ENCODE measurements at places on chromosomes 1 and 21.

DNA sequence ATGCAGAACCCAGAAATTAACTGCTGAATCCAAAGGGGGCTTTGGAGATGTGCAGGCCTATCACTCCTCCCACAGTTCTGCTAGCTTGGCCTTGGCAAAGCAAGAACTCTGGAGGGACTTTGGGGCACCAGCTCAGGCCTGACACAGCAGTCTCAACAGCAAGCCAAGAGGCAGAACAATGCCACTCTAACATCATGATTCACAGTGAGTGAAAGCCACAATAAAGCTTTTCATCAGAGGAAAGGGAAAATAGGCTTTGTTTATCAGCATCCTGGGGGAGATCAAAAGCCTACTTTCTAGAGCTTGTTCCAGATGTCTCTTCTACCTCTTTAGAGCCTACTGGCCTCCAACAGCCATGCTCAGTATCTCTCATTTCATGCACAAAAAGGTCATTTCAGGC is 283.4 kb downstream of the KCNH1 start:
- DNase-seq: no peak

DNA sequence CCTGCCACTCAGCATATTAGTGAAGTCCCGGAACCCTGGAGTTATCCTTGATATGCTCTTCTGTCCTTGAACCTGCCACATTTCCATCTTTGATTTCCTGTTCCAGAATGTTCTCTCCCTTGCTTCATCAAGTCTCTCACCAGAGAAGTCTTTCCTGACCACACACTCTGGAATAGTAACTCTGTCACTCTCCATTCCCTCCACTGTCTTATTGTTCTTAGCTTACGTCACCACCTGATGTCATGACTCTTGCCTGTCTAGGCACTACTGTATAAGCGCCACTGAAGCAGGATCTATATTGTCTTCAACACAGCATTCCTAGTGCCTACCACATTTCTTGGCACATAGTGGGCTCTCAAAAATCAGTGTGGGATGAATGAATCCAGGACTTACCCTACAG is 65.4 kb upstream of the SMYD2 start:
- DNase-seq: no peak

- DNase-seq: no peak
Measured at GRCh38 chr1:34412598-34413370, 236.1 kb downstream of the C1orf94 start.

DNA sequence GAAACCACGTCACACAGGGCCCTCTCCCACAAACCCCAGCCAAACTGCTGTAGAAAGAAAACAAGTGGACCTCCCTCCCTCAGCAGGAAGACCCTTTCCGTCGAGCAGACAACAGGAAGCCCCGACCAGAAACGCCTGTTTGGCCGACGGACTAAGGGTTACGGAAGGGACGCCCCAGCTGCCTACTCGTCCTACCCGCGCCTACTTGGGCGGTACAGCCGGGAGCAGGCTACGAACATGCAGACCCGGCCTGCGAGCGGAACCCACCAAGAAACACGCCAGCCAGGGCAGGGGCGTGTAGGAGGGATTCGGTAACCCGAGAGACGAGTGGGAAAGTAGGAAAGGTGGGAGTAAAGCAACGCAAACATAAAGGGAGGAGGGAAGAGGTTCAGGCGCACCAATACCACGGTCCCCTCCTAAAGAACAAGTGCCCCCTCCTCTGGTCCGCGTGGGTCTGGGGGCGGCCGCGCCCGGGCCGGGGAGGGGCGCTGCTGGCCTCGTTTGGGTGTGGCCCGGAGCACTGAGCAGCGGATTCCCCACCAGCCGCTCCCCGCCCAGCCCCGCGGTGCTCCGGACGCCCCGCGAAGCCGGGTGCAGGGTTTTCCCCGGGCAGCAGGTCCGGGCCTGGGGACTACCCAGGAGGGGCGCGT is 450 bp downstream of the S100A10 start:
- DNase-seq: peak; percentile 14

DNA sequence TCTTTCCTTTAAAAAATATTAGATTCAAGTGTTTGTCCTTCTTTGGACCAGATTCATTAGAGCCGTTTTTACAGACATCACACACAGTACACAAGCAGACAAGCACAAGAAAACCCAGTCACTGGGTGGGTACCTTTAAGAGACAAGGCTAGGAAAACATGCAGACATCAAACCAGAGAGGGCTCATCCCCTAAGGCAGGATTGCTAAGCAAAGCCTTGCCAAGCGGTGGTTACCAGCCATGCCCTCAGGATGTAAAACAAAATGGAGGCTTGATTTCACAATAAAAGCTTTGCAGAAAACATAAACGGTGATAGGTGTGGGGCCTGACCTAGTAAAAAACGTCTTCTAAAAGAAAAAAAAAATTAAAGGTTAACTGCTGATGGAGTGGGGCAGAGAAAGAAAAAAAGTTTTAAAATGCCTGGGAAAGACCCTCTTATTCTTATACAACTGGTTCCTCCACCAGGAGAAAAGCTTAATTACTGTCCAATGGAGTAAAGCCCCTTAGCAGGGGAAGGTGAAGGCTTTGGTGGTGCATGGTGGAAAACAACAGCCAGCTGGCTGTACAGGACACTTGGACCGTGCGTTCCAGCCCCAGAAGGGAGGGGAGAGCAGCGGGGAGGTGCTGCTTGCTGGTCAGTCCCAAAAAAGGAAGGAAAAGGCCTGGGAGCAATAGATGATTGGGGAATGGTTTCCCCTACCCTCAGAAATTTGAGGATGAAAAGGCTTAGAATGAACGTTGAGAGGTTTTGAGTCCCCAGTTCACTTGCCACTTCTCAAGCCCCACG is 30.4 kb upstream of the FMO1 start:
- DNase-seq: no peak

DNA sequence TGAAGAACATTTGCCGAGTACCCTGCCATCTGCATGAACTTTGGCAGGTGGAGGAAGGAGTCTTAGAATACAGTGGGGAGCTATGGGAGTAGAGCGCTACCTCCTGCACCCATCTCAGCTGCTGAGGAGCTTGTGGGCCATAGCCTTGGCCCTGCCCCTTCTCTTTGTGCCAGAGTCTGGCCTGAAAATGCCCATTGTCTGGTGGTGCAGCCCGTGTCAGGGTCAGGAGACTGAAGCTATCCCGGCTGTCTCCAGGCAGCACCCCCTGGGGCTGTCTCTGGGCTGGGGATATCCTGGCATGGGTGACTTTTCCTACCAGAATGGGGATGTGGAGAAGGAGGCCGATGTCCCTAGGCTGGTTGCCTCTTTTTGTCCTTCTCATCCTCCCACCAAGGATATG is 7.3 kb downstream of the IPO13 start:
- no peak for DNase-seq

GRCh38 chr1:59295618-59296017 is 1.3 kb upstream of the FGGY start:
- DNase-seq: no peak

- no peak for DNase-seq
Measured at GRCh38 chr1:20660847-20661206, 342 bp downstream of the DDOST start.

- no peak for DNase-seq
Measured at GRCh38 chr1:19272064-19272463, 16.5 kb downstream of the AKR7A3 start.

DNA sequence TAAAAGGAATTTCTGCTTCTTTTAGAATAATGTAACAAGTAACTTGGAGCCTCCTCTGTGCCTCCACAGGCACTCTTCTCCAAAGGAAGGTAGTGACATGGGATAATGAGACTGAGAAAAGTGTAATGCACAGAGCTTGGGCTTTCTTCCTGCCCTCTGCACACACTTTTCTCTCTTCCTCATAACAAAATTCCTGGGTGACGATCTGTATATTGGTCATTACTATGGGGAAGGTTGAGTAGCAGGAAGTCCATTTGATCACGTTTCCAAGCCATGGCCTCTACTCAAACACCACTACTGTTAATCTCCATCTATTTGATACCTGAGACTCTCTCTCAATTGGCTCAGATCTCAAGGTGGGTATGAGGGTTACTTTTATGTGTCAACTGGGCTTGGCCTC is 113.9 kb downstream of the GRIK1 start:
- no peak for DNase-seq

GRCh38 chr1:94349853-94350252 is 68.3 kb upstream of the ABCD3 start:
- DNase-seq: no peak

- DNase-seq: no peak
Measured at GRCh38 chr1:226682871-226683814, 55.9 kb downstream of the ITPKB start.

GRCh38 chr1:78526496-78526895 is 35.7 kb downstream of the PTGFR start:
- no peak for DNase-seq

DNA sequence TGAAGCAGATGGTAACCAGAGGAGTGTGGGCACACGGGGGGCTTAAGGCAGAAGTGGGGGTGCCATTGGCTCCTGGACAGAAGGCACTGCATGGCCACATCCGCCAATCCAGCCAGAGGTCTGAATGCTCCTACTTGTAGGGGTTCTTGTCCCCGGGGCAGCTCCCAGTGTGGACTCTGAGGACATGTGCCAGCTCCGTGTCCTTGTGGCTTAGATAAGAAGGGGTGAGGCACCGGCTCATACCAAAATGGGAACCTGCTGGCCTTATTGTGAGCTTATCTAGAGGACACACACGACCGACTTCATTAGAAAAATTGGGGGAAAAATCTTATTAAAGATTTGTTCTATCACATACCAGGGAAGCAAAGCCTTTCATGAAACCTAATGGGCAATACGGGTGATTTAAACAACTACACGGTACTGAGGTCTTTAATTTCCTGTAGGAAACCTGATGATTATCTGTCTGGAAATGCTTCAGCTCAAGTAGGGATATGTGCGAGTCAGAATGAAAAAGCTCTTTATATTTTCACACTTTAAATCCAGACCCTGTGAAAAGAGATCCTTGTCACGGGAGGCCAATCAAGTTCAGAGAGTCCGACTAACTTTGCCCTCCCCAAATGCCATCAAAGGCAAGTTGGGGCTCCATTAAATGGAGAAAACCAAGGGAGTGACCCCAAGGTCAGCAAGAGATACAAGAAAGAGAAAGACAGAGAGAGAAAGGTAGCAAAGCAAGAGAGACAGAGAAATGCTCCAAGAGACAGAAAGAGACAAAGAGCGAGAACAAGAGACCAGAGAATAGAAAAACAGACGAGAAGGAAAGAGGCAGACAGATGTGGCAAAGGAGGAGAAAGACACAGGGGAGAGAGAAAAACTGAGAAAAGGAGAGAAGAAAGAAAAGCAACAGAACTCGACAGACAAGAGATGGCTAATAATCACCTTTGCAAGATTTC is 14.1 kb upstream of the KCNN3 start:
- DNase-seq: no peak

DNA sequence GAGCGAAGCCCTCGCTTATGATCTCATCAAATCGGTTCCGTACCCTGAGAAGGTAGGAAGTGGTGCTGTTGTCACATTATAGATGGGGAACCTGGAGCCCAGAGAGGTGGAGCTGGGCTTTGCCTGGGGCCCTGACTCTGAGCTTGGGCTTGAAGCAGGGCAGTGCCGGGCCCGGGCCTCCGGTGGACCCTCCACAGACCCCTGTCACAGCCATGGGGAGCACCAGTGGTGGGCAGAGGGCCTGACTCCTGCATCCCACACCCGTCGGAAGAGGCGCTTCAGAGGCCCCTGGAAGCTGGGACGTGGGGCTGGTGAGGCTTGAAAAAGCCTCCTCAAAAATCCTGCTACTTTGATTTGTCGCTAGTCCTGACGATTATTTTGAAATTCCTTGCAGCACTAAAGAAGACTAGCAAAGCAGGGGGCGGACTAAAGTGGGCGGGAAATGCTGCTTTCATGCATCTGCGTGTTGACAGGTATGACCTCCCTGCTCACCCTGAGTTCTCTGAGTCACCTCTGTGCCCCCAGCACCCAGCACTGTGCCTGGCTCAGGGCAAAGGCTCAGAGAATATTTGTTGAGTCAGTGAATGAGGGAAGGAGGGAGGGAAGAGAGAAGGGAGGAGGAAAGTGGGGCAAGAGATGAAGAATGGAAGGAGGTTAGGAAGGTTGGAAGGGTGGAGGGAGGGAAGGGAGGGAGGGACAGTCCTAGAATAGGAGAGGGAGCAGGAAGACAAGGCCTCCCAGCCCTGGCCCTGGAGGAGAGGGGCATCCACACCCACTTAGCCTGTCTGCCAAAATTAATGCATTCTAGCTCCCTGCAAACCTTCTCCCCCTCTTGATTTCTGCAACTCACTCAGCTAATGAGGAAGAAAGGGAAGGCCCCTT is 262.8 kb upstream of the VAMP3 start:
- no peak for DNase-seq

- DNase-seq: no peak
Measured at GRCh38 chr1:241646201-241646600, 5.9 kb upstream of the WDR64 start.

DNA sequence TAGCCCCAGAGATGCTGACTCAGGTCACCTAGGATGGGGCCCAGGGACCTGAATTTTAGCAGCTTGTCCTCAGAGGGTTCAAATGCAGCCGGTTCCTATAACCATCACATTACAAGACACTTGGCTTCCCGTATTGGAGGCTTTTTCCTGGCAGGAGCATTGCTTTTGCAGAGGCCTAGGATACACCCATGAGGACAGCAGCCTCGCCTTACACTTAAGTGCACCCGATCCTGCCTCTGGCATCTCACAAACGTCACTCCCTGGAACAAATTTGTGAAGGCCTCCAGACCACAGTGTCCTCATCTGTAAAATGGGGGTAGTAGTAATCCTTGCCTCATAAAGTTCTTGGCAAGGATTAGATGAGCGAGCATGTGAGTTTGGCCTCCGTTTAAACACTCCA is 130.0 kb downstream of the KAZN start:
- DNase-seq: no peak

GRCh38 chr1:51916587-51917405 is 38.3 kb upstream of the NRDC start:
- no peak for DNase-seq

GRCh38 chr1:243507672-243508302 is 251.9 kb downstream of the SDCCAG8 start:
- no peak for DNase-seq

DNA sequence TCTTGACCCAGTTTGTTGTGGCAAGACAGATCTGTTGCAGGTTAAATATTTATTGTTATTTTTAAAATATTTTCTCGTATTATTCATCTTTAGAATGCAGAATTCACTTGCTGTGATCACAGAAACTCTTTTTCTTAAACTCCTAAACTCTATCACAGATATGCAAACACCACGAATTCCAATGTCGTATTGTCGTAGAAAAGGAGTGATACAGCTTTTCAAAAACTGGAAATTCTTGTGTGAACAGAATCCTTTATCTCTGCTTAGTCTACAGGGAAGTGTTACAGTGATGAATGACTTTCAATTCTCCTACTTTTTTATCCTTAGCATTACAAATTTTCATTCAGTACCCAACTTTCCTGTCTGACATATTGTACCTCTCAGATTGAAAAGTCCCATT is 1329.5 kb upstream of the B3GALT2 start:
- no peak for DNase-seq

- DNase-seq: no peak
Measured at GRCh38 chr1:77925518-77925917, 37.1 kb downstream of the NEXN start.
